ENCODE measurements at places on chromosomes 12 and 14. TPM values are rescaled to one million over a fixed set of nuclear protein-coding genes. Genes with fewer than 3 reads are reported as not detected.

Gene EID3
- 2.1 TPM for total RNA-seq

DNA sequence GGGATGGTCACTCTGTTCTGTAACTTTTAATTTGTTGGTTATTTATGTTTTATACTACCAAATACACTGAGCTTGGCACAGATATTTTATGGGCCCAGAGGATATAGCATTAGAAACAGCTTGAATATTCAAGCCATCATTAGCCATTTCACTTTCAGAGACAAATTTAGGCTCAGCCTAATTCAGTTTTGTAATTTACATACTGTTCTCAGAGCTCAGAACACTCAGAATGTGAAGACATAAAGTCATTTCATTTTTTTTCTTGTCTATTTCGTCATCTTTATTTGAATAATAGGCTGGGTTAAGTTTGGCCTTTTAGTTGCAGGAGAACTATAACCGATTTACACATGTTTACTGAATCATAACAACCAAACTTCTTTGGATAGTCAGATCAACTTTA, 361.7 kb downstream of the SNAPC1 start:
- no peak for DNase-seq

DNA sequence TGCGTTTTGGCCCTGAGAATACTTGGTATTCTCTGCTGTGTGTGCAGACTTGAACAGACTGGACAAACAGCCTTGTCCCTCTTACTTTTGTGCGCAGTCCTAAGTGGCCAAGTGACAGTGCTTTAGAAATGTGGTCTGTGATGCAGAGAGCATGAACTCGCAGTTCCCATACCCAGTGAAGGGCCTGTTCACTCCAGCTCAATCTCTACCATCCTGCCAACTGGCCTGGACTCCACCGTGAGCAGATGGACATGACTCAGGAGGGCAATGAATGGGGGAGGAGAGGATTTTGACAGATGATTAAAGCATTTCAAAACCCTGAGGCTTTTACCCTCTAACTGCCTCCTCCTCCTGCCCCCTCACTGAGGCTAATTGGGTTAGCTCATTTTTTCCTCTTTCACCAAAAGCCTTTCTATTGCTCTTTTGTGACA, 62.5 kb upstream of the PYGL start:
- DNase-seq = no peak

DNA sequence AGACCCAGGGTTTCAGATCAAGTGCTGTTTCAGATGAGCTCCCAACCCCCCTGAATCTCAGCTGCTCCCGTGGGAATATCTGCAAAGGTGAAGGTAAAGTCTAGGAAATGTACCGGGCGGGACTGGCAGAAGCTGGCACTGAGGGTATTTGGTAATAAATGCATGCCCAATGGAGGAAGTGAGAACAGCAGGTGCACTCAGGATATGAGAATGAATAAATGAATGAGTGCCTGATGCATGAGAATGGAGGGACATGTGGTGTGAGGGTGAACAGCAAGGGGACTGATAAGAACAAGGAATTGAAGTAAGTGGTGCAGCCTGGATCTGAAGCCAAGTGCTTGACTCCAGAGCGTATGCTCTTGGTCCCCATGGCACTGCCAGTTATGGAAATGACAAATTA, 11.6 kb downstream of the RAPGEF3 start:
- no peak for DNase-seq

DNA sequence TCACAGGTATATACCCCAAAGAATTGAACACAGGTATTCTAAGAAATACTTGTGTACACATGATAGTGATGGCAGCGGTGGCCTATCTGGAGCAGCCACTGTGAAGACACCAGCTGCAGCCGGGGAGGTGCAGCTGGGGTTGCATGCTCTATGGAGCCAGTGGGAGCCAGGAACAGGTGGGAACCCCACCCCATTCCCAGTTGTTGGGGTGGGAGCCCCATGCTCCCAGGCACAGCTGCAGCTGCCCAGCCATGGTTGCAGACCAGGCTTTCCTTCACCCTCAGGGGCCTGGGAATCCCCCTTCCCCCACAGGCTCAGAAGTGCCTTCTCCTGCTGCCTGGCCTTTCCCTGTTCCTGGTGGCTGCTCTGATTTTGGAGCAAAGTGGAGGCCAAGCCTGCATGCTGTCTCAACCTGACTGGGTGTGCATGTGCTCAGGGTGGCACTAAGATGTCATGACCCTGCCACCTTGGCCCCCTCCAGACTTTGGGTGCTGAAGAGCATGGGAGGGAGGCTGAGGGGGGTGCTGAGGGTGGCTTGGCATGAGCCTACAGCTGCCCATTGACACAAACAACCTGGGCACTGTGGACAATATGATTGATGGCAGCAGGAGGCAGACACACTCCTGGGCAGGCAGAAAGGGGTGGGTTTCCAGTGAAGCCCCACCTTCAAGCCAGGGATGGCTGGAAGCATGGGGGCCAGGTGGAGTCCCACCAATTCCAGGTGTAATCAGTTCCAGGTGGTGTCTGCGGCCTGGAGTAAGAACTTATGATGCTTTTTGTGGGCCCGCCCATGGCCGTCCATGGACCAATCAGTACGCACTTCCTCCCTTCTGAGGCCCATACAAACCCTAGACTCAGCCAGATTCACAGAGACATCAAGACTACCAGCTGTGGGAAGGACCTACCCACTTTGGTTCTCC, 234.7 kb downstream of the ADGRD1 start:
- no peak for DNase-seq

DNA sequence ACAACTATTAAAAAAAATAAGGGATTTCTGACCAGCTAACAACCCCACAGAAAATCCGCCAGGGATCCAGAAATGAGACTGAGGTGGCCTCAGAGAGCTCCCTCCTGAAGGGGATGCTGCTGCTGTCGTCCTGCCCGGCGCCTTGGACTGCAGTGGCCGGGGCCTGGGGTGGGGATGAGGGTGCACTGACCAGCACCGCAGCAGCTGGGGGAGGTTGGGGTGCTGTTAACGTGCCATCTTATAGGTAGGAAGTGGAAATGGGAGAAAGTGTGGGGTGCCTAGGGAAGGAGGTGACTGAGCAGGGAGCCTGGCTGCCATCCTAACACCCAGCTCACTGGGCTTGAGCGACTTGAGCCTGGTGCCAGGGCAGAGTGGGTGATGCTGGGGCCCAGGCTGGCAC, 32.0 kb downstream of the DDX11 start:
- peak; percentile 24 for DNase-seq

DNA sequence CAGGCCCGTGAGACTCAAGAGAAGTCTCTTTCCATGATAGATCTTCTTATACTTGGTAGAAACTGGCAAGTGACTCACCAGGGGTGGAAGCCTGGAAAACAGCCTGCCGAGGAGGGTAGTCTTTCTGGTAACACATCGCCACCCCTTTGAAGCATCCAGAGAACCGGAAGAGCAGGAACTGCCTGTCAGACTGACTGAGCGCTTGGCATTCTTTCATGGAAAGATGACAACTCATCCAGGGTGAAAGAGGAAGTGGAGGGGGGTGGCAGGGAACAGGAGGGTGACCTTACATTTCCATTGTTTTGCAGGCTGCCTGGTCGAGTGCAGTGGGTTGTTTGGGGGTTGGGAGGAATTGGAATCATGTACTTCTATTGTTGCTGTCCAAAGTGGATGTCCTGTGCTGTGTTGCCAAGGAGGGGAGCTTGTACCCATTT, 34.5 kb downstream of the PRKCH start:
- peak; percentile 78 for DNase-seq

Measured in cardiac septum (tissue), 1 donor.